ENCODE measurements at places on chromosomes 6 and 20.
A peak's percentile ranks its signal among the peaks of the same experiment; 100 is the strongest.

DNA sequence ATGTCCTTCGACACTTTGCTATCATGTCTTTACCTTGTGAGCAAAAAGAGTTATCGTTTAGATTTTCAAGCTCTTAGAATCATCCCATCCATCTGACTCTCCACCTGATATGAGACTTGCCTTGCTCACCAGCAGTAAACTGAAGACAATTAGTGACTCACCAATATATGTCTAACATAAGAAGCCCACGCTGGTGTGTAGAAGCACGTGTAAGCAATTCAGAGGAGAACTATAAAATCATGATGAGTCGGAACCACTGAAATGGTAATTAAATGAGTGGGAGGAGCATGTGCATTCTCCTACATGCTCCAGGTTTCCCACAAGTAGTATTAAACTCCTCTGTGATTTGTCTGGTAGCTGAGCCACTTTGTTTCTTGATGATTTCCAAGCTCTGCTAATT, 181.6 kb upstream of the RNF217 start:
- no peak for DNase-seq

GRCh38 chr6:44740566-44741120, 353.1 kb downstream of the CDC5L start:
- no peak for DNase-seq

GRCh38 chr6:131636880-131637792, at the start of gene ENPP3:
TSS of gene ENPP3 (plus strand) at chr6:131637302. CDS start at chr6:131637385, 83 bp downstream.
- peak; percentile 29 for DNase-seq

DNA sequence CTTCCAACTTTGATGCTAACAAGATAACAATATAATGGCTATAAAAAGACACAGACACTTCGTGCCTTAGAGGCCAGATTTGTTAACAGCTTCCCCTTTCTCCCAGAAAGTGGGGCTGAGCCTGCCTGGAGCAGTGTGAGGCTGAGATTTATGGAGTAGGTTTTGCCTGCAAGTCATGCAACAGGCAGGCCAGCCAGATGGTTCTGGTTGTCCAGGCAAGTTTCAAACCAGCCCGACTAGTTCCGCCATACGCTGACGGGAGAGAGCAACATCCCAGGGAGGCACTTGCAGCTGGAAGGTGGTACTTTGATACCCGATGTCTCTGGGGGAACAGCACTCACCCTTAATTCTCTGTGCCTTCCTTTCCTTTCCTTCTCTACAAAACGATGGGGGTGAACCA, 81.3 kb upstream of the NAA20 start:
- no peak for DNase-seq

DNA sequence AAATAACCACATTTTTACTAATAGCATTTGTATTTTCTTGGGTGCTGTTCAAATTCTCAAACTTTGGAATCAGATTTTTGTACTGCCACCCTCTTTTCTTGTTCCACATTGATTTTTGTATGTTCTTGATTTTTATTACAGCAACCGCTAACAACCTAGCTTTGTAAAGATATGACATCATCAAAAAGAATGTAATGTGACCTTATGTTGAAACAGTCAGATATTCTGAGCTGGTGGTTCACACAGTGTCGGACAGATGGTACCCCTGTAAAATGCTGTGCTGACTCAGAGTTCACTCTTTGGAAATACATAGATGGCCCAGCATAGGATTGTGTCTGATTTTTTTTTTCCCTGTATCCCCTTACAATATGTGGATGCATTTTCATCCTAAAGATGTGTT, 118.9 kb downstream of the QKI start:
- DNase-seq, result peak; percentile 65

DNA sequence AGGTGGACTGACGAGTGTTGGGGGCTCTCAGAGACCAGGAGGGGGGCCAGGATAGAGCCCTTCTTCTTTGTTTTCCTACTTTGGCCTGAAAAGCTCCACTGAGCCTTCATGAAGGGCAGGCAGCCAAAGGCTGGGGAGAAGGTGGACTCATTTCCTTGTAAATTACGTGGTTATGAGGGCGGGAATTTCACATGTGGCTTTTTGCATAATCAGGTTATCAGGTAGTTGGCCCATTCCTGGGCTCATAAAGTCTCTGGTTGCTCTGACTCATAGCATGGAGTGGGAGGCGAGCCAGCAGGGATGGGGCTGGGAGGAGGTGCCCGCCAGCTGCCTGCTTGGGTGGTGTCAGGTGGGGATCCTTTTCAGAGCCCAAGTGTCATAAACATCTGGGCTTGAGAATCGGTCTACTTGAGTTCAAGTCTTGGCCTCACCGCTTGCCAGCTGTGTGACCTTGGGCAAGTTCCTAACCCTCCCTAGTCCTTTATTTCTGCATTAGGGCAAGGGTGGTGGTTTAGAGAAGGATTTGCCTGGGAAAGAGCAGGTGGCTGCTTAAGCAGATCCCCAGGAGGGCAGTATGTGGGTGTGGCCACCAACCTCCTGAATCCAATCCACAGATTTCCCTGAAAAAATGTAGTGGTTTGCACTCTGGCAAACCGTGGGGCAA, 26.5 kb upstream of the RNF24 start:
- peak; percentile 70 for DNase-seq

GRCh38 chr20:55269913-55270312, 735.4 kb downstream of the CBLN4 start:
- DNase-seq, result no peak

DNA sequence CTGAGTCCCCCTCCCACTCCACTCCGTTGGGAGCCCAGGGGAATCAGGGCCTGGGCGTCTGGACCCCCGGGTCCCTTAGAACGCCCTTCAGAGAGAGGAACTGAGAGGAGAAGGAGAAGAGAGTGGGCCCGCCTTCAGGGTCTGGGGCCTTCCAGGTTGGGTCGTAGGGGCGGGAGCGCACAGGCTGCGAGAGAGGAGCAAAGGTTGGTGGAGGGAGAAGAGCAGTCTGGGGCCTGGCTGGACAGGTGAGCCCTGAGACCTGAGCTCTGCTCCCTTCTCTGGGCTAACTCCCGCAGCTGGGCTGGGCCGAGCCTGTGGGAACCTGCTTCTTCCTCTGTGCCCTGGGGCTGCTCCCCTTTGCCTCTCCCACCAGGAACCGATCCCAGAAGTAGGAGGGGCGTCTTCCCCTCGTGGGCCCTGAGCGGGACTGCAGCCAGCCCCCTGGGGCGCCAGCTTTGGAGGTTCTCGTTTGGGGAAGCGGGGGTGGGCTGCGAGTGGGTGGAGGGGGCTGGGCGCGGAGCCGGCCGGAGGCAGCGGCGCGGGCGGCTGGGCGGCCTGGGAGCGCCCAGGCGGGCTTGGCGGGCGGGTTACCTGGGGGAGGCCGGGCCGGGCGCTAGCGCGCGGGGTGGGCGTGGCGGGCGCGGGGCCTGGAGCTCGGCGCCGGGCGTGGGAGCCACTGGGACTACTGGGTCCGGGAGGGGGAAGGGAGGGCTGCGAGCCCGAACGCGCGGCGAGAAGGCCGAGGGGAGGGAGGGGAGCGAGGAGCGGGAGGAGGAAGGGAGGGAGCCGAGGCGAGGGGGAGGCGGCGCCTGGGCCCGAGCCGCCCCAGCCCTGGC, at the start of gene DDR1:
Gene DDR1 (plus strand): TSS at position 835 of the 836 bp plus-strand sequence. CDS start 4,211 bp downstream, outside the sequence.
- peak; percentile 87 for DNase-seq

- no peak for DNase-seq
Measured at GRCh38 chr6:111855753-111856152, 17.5 kb downstream of the FYN start.

DNA sequence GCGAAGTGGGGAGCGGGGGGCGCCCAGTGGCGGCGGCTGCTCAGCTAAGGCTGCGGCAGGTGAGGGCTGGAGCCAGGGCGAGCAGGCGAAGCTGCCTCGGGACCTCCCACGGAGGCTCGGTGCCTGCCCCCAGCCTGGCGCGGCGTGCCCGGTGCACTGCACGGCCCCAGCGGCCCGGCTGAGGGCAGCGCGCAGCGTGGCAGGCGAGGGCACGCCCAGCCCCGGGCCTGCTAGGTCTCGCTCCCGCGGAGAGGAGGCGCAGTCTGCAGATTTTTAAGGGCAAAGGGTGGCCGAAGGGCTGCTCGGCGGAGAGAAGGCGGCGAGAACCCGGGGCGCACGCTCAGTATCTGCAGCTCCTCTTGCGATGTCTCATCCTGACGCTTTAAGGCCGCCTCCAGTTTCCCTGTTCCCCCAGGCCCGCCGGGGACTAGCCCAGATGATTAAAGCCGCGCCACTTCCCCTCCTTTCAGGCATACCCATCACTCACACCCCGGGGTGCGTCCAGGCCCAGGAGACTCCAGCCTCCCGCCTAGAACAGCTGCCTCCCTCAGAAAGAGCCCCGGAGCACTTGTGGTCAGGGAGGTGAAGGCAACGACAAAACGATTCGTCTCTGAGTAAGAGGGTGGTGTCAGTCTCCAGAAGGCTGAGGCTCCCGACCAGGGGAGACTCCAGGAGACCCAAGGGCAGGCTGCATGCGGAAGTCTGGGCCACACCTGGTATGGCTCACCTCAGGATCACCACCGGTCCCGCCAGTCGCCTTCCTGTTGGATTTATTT, at the start of gene FERMT1:
Gene FERMT1 (minus strand): TSS at position 158 of the 776 bp plus-strand sequence. CDS start 3,476 bp downstream, outside the sequence.
- peak; percentile 89 for DNase-seq

DNA sequence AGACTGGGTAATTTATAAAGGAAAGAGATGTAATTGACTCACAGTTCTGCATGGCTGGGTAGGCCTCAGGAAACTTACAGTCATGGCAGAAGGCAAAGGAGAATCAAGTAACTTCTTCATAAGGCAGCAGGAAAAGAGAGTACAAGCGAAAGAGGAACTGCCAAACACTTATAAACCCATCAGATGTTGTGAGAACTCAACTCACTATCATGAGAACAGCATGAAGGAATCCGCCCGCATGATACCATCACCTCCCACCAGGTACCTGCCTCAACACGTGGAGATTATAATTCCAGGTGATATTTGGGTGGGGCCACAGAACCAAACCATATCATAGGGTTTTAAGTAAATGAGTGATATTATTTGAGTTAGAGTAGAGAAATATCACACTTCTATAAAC, 189.3 kb downstream of the TSHZ2 start:
- no peak for DNase-seq

DNA sequence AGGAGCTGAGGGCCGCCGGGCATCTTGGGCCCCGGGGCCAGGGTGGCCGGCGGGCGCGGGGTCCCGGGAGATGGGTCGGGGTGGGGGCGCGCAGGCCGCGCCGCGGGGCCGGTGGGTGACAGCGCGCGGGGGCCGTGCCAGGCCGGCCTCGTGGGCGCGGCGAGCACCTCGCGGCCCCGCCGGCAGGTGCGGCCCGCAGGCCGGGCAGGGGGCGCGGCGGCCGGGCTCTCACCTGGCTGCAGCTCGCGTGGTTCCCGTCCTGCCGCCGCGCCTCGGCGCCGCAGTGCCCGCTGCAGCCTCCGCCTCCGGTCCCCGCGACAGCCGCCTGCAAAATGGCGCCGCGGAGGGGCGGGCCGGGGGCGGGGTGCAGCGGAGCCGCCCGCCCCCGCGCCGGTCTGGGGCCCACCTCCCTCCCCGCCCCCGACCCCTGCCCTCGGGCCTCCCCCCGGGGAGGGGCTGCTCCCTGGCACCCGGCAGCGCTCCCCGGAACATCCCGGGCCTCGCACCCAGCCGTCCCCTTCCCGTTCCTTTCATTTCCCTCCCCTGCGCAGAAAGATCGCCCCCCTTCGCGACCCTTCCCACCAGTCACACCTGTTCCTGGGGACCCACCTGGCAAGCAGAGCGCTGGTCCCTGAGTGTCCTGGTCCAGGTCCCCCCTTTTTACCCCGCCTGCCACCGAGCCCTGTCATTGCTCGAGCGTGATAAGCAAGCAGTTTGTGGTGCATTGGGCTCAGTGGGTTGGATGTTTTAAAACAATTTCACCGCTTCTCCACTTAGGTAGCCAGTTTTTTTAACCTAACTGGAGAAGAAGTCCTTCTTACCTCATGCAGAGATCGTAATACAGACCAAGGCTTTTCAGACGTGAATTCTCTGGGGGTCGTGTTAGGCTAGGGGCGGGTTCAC, at the start of gene SLC23A2:
Gene SLC23A2 (minus strand): TSS at position 337 of the 903 bp plus-strand sequence. CDS start 68,948 bp downstream, outside the sequence.
- DNase-seq, result peak; percentile 87

DNA sequence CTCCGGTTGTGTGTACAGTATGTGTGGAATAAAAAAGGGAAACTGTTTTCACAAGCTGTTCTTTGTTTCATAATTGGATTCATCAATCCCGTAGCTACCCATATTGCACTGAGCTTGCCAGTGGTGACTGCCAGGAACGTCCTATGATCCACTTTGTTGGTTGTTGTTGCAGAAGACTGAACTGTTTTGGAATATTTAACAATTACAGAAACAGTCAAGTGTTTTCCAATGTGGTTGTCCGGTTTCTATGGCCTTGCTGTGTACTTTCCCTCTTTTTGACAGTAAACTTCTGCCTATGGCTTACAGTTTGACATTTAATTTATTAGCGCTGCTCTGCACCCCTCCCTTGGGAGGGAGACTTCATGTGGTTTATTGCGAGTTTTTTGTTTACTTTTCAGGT, 141.2 kb downstream of the DTNBP1 start:
- no peak for DNase-seq

All from AG20443 (cell line).